ENCODE measurements at places on chromosomes 13 and 19.
A peak's percentile ranks its signal among the peaks of the same experiment; 100 is the strongest.

GRCh38 chr13:91174886-91175501, 172.5 kb upstream of the MIR17HG start:
- no peak for DNase-seq

GRCh38 chr19:44748426-44749254, at the start of gene BCL3:
Gene BCL3, plus strand, starts transcription at chr19:44748708. Its CDS starts 83 bp downstream, at chr19:44748791.
- DNase-seq: peak; percentile 79

DNA sequence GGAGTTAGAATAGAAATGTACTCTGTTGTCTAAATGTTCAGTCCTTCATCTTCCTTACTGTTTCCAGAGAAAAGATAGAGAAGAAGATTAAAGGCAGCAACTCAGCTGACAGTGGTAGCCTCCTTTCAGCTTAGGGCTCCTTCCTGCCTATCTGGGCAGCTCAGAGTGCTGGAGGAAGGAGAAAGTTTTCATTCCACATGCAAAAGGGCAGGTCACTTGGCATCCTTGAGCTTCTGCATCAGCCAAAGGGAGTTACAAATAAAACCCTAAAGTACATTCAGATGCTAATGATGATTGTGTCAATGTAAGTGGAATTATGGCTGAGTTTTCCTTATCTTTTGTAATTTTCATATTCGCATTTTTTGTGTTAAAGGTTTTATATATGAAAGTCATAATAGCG, 58.9 kb downstream of the ESD start:
- no peak for DNase-seq

DNA sequence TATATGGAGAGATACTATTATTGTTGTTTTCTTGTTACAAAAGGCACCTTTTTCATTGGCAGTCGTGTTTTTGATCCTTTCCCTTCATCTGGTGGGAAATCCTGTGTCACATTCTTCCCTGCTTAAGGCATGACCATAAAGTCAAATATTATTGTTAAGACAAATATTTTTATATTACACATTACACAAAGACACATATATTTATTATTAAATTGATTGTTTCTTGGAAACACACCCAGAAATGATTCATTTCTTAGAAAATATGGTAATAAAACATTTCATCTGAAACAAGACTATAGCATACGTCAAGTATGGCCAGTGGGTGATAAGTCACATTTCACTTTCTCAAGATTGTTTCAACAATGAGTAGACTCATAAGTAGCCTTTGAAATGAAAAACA, 77.3 kb downstream of the KCTD12 start:
- no peak for DNase-seq

- DNase-seq: no peak
Observed at GRCh38 chr19:18593367-18594095, 4.9 kb downstream of the REX1BD start.

DNA sequence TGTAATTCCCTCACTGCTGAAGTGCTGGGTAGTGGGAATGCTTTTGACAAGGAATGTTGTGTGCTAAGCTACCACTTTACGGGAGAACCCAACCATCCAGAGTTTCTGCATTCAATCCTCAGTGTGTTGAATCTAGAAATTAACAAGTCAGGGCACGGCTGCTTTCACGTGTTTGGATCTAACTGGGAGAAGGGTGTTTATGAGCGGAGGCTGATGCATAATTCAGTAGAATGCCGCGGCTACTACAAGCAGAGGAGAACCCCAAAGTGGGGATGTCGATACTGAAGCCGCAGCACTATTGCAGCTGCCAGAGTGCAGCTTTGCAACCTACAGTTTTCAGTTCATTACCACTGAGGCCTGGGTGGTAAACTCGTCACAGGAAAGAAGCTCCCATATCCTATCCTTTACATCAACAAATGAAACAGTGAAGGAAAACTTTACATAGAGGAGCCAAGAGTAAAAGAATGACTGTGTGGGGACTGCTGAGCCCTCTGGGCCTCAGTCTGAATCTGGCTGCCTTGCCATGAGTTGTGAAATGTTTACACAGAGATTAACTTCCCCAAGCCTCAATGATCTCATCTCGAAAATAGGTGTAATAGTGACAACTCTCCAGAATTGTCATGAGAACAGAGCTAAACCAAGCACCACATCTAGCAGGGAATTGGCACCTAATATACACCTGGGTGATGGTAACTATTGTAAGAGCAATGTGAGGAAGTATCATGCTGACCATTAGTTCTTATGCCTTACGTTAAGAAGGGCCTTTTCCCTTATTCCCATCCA, 531.7 kb downstream of the MYO16 start:
- no peak for DNase-seq

GRCh38 chr19:13799669-13800068, 4.4 kb downstream of the ZSWIM4 start:
- no peak for DNase-seq

DNA sequence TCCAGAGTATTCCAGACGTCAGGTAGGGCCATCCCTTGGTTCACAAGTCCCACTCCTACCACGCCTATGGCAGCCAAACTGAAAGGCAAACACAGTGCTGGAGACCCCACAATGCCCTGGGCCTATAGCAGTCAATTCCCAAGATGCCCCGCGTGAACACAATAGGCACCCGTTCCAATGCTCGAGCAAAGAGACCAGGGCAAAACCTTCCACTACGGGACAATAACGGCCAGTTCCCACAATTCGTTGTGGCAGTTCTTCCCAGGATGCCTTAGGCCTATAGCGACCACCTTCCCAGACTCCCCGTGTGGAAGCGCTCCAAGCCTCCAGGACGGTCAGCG, 538 bp downstream of the ZNF428 start:
- peak; percentile 71 for DNase-seq

DNA sequence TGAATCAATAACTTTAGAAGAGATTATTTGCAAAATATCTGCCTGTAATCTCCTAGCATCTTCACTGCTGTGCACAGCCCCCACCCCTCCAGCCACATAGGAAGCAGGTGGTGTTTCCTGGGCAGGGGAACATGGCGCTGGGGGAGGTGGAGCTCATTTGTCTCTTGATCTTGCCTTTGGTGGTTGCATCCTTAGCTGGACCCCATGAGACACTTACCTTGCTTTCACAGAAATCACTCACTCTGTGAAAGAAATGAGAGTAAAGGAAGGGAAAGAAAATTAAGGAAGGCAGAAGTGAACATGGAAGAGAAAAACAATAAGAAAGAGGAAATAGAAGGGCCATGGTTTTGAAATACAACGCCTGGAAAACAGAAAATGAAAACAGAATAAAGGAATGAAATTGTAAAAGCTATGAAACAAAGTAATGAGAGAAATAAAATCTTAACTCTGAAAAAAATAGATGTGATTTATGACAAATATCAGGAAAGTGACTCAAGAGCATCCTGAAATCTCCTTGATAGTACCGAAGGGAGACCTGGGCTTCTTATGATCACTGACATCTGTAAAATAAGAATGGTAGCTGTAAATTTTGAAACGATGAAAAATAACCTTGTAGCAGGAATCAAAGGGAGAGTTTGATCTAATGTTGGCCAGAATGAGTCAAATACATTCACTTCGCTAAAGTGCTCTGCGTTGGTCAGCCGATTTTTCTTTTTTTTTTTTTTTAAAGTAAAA, 17.2 kb upstream of the RNASEH2B start:
- DNase-seq: peak; percentile 39

DNA sequence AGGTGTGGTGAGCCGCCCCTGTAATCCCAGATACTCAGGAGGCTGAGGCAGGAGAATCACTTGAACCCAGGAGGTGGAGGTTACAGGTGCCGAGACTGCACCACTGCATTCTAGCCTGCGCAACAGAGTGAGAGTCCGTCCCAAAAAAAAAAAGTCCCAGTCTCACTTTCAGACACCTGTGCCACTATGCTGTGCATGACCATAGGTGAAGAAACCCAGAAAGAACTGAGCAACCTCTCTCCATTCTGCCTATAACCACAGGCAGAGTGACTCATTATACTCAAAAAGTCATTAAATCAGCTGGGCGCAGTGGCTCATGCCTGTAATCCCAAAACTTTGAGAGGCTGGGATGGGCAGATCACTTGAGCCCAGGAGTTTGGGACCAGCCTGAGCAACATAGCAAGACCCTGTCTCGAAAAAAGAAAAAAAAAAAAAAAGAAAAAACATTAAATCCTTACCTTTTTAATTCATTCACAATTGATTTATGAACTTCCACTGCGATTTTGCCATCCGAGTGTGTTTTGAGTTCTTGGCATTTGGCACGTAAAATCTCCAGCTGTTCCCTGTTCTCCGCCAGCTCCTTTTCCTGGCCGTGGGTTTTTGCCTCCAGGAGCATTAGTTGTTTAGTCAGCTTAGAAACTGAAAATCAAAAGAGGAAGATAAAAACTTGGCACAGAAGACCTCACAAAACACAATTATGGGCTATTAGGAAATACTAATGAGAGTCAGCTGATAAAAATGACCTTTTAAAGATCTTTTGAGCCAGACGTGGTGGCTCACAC, 45.5 kb upstream of the SLC7A9 start:
- DNase-seq: no peak

DNA sequence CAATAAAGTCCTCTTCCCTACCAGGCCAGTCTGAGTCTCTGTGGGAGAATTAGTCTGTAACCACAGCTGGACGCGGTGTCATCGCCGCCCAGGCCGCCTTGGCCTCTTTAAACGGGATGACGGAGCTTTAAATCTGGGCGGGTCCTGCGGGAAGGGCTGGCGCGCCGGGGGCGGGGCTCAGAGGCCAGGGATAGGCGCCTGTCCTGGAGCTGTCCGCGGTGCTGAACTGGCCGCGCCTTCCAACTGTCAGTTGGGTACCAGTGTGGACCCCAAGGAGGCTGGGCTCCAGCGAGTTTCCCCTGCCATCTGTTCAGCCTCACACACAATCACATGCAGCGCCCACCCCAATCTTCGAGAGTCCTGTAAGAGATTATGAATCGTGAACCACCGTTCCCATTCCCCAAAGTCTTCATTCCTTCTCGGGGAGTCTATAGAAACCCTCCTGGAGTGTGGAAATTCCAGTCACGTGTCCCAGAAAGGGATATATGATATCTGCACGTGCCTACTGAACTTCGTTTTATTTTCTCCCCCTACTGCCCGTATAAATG, 11.5 kb downstream of the APLP1 start:
- DNase-seq: peak; percentile 91

- DNase-seq: no peak
Observed at GRCh38 chr19:41321600-41322270, 11.8 kb downstream of the CCDC97 start.

DNA sequence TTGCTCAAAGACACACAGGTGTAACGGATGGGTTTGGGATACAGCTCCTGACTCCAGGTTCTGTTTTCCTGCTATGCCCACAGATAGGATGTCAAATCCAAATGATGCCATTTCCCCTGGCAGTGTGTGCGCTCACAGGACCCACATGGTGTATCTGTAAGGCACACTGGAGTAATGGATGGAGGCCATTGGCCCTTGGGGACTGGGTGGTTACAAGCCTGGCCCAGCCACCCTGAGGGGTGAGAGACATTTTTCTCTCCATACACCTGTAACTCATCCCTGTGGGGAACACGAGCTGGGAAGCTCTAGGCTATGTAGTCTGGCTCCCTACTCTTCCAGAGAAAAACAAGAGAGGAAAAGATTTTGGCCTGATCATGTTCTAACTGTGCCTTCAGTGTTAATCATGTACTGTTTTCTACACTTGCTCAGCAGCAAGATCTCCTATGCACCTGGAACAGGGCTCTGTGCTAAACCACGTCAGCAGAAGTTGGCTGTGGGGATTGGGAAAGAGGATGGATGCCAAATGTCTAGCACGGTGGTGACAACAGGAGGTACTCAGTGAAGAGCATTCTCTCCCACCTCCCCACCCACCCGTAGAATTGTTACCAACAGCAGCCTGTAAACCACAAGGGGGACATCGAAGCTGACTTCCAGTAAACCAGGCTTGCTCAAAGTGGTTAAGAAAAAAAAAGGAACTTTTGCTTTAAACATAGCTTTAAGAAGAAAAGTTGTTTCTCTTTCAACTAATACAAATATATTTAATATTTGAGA, 237.0 kb downstream of the LACC1 start:
- no peak for DNase-seq

- DNase-seq: no peak
Observed at GRCh38 chr13:94280349-94280748, 199.1 kb downstream of the DCT start.

DNA sequence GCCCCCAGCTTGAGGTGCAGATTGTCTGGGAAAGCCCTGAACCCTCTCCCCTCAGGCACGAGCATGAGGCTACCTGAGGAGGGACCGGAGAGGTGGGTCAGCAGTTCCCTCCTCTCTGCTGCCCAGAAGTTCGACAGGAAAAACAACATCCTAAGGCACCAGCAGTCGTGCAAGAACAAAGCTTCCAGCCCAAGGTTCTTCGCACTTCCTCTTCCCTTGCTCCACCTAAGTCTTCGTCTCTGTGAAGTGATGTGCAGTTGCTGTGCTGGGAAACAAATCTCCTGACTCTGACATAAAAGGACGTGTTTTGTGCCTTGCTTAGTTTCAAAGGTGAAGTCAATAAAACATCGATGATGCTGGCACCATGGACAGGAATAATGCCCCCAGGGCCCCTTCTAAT, 173.3 kb downstream of the USP12 start:
- no peak for DNase-seq

- no peak for DNase-seq
Observed at GRCh38 chr19:55529636-55530234, 7.2 kb downstream of the SBK2 start.

- no peak for DNase-seq
Observed at GRCh38 chr13:113607056-113607888, 22.7 kb downstream of the TFDP1 start.

- DNase-seq: no peak
Observed at GRCh38 chr13:43383498-43384165, 360.2 kb downstream of the DNAJC15 start.

DNA sequence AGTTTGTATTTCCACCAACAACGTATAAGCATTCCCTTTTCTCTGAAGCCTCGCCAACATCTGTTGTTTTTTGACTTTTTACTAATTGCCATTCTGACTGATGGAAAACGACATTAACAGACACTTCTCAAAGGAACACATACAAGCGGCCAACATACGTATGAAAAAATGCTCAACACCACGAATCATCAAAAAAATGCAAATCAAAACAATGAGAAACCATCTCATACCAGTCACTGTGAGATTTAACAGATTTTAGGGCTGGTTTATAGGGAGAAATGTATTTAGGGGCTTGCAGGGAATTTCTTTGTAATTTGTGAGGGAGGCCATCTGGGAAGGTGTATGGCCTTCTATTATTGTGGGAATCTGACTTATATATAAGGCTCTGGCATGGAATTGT, 2.8 kb upstream of the DZIP1 start:
- no peak for DNase-seq

GRCh38 chr13:92549276-92549675, 677.3 kb upstream of the GPC6 start:
- no peak for DNase-seq

- no peak for DNase-seq
Observed at GRCh38 chr19:51535535-51535934, 4.1 kb upstream of the SIGLEC6 start.

Data from stimulated activated CD4-positive, alpha-beta T cell treated with anti-CD3 and anti-CD28 coated beads, Interleukin-15, amount 100 ng/mL, for 24 hours (primary cell).